ENCODE measurements at places on chromosomes 5 and 9.

GRCh38 chr5:119347574-119347973 is 8.2 kb upstream of the TNFAIP8 start:
- no peak for DNase-seq

DNA sequence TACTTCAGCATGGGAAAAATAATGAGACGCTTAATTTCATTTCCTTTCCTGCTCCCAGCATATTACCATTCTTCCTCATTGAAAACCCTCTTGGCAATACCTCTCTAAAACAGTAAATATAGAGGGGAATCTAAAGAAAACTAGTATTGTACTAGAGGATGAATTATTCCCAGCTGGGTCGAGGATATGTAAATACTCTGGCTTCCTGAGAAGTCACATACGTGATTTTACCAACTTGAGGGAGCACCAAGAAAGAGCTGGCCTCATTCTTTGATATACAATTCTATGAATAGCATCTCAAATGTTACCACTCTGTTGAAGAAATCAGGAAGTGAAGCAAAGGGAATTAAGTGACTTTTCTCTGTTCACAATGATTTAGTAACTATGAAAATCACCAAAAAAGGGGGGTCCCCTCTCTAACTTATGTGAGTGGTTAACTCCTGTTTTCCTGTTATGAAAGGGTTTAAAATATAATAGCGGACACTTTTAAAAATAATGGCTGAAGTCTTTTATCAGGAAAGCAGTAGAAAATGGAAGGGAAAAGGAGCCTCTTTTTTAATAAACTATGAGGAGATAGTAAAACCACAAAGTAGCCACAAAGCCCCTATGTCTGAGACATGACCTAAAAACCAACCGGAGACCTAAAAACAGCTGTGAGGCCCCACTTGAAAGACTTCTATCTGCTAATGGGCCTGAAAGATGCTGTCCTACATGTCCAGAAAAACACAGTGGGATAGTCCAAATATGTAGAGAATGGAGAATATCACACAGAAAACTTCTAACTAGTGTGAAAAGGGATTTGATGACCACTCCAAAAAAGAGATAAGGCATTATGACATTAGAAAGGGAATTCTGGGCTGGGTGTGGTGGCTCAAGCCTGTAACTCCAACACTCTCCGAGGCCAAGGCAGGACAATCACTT is 42.6 kb downstream of the LPAR1 start:
- no peak for DNase-seq

DNA sequence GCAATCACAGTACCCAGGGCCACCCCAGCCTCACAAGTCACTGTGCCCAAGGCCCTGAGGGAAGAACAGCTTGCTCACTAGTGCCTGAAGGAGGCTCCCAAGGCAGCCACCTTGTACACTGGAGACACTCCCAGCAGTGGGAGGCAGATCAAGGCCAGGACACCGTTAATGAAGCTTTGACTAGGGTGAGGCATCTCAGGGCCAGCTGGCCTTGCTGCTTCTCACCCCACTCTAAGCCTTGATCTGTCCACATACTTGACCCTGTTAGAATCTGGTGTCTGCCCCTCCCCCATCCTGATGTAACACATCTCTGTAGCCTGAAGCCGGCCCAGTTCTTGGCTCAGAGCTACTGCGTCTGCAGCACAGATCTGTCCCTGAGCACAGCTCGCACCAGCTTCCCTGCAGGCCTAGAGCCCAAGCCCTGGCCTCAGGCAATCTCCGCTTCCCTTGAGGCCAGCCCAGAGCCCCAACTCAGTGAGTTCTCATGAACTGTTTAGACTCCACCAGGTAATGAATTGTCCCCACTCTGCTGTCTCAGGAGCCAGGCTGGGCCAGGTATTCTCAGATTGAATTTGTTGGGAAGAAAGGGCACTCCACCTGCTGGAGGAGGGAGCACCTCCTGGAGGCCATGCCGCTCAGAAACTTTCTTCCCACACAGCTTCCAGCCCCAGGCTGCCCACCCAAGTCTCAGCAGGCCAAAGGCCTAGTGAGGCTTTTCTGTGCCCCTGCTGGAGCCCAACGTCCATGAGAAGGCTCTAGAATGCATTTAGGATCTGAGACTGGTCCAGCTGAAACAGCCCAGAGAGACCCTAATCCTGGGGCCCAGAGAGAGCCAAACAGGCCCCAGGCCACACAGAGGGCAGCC is 13.4 kb upstream of the JADE2 start:
- no peak for DNase-seq

- no peak for DNase-seq
These were observed 50.7 kb upstream of the CHSY3 start for GRCh38 chr5:129853588-129853987.

DNA sequence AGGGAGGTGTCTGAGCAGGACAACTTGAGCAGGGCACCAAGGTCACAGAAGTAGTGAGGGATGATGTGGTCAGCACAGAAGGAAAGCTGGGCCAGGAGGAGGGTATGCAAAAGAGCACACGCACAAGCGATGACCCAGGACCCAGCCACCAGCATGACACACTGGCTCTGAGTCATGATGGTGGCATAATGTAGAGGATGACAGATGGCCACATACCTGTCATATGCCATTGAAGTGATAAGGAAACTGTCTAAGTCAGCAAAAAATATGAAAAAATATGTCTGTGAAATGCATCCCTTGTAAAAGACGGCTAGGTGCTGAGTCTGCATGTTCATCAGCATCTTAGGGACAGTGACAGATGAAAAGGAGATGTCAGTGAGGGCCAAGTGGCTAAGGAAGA is 380 bp downstream of the OR1J1 start:
- no peak for DNase-seq

DNA sequence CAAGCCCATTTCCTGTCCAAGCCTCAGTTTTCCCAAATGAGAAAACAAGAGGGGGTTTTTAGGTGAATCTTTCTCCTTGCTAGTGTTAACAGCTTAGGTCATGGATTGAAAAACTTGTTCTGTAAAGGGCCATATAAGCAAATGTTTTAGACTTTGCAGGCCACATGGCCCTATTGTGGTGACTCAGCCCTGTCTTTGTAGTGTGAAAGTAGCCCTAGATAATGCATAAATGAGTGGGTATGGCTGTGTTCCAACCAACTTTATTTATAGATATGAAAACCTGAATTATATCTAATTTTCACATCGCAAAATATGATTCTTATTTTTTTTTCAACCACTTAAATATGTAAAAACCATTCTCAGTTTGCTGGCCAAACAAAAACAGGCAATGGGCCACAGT is 6.9 kb upstream of the BARX1 start:
- DNase-seq: no peak

DNA sequence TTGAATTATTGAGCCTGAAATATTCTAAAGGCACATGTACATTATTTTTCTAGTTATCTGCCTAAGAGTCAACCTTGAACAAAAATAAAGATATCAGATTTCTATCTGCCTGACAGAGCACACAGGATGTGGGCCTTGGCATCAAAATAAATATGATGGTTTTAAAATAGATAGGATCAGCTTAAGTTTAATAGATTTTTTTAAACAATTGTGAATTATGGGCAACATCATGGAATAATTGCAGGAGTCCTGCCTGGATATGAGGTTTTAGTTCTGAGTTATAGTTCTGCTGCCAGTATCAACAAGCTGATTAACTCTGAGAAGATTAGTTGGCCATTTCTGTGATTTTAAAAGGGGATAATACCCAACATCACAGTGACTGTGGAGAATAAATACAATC is 107.0 kb upstream of the PCA3 start:
- DNase-seq: no peak

DNA sequence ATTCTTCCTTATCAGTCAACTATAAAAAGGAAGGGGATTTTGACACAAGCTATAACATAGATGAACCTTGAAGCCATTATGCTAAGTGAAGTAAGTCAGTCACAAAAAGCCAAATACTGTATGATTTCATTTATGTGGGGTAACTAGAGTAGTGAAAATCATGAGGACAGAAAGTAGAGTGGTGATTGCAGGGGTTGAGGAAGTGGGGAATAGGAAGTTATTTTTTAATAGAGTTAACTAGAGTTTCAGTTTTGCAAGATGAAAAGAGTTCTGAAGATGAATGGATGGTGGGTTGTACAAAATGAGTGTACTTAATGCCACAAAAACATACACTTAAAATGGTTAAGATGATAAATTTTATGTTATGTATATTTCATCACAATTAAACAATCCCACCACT is 65.4 kb upstream of the FAM174A start:
- no peak for DNase-seq

- no peak for DNase-seq
These were observed 3.7 kb downstream of the LSM11 start for GRCh38 chr5:157747173-157747740.

- DNase-seq: no peak
These were observed 29.7 kb downstream of the GTF3C4 start for GRCh38 chr9:132699956-132700355.

DNA sequence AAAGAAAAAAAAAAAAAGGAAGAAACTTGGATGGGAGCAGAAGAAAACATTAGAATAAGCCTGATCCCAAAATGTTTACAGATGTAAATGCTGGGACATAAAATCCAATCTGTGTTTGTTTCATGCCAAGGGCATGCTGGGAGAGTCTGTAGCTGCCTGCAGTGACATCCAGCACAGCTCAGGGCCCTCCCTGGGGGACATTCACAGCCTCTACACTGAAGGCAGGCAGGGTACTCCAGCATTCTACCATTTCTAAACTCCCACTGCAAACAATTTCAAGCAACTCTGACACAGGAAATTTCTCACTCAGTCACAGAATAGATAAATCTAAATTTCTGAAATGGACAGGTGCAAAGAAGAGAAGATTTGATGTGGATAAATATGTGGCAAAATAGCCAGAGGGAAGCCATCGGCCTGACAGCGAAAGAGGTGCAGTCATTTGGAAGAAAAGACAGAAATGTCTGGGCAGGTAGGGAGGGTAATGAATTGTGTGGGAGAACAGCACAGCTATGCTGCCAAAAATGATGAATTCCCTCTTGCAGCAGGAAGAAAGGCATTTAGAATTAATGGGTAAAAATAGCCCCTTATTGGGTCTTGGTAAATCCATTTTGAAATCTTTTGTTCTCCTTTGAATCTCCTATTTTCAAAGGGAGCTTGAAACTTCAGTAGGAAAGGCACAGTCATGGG is 199.4 kb downstream of the MED10 start:
- no peak for DNase-seq

- DNase-seq: peak; percentile 53
These were observed 6.1 kb upstream of the DPM2 start for GRCh38 chr9:127943731-127944144.

GRCh38 chr9:136017289-136018190 is 56.4 kb upstream of the UBAC1 start:
- DNase-seq: no peak

DNA sequence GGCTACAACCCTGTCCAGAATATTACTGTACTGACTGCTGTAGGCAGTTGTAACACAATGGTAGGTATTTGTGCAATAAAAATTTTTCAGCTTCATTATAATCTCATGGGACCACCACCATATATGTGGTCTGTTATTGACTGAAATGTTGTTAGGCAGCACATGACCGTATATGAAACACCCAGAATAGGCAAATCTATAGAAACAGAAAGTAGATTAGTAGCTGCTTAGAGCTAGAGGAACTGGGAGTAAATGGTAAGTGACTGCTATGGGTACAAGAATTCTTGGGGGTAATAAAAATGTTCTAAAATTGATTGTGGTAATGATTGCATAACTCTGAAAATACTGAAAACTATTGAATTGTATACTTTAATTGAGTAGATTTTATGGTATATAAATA is 185.7 kb downstream of the ESM1 start:
- DNase-seq: no peak

DNA sequence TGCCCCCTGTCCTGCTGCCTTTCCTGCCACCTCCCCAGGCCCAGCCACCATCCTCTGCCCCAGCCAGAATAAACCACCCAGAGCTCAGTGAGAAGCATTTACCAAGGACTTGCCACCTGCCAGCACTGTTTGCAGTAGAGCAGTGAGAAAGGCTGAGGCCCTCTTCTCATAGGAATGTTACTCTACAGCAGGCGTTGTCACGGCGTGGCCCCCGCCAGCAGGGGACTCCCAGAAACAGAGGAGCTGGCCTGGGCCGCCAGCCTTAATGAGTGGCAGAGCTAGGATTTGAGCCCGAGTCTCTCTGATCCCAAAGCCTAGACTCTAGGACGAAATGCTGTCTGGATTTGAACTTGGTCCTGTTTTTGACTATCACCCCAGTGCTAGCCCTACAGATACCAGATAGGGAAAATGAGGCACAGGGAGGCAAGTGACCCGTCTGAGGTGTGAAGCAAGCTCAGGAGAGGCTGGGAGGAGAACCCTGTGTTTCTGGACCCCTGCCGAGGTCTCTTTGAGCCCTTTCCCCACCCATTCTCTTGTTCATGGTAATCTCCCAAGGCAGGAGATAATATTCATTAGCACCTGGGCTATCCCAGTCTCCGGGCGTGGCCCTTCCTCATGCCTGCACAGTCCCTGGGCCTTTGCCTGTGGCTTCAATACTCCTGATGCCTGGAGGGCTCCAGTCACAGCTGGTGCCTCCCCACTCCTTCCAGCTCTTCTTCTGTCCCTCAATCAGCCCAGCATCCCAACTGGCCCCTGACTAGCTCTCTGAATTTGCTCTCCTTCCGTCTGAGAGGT is 30.7 kb downstream of the HRH2 start:
- no peak for DNase-seq

GRCh38 chr5:43412644-43413043 is 453 bp upstream of the CCL28 start:
- no peak for DNase-seq
